ENCODE measurements at places on chromosomes 7 and 10.

DNA sequence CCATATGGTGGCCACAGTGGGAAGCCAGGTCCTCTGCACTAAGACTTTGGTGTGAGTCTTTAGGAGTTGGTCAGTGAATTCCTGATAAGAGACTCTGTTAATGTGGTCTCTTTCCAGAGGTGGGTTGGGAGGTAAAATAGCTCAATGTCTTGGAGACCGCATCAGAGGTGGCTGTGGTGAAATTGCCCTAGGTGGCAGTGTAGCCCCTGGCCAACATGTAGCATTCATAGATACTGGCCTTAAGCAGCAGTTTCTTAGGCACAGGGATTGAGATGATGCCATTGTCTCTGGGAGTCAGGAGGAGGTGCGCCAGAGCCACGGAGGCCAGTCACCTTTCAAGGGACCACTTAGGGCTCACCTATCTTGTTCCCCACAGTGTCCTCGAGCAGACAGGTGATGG lies 202.8 kb downstream of the CREB5 start:
- peak; percentile 27 for DNase-seq

DNA sequence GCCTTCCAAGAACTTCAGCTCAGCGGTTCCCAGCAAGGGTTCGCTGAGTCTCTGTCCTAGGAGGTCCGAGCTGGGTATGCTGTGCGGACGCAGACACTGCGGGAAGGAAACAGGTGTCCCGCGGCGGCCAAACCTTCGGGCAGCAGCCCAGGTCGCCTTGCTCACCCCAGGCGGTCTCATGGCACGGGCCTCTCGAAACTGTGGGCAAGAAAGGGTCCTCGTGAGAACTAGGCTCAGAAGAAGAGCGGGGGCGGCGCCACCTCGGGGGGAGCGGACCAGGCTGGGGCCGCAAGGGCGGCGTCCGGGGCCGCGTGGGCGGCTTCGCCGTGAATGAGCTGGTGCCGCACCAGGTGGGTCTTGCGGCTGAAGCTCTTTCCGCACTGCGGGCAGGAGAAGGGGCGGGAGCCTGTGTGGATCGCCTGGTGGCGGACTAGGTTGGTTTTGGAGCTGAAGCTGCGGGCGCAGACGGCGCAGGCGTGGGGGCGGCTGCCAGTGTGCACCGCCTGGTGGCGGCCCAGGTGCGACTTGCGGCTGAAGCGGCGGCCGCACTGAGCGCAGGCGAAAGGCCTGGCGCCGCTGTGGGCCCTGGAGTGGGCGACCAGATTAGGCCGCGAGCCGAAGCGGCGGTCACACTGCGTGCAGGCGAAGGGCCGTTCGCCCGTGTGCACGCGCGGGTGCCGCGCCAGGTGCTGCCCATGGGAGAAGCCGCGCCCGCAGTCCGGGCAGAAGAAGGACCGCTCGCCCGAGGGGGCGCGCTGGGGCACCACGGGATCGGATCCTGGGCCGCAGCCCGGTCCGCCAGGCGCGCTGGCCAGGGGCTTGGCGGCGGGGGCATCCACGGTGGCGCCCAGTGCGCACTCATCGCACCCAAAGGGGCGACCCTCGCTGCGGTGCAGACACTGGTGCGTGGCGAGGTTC lies 8.6 kb downstream of the ZNF467 start:
- DNase-seq, result peak; percentile 50

- no peak for DNase-seq
Observed at GRCh38 chr10:43922335-43923280, 273.9 kb upstream of the ZNF32 start.

DNA sequence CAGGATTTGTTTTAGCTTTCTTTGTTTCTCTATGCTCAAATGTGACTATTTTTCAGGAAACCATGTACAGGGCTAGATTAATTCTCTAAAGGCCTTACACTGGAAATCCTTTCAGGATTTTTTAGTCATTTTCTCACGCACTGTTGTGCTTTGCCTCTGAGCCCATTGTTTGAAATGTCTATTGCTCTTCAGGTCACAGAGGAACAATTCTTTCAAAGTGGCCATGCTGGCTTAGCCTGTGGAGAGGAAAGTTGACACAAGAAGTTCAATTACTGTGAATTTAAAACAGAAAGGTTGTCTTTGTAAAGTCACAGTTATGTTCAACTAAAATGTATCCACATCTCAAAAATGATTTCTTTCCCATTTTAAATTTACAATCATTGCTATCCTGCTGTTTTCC lies 1071.7 kb upstream of the POT1 start:
- no peak for DNase-seq

GRCh38 chr7:146115851-146116520 lies 615 bp upstream of the CNTNAP2 start:
- peak; percentile 93 for DNase-seq

GRCh38 chr10:7397049-7398035 lies 13.5 kb downstream of the SFMBT2 start:
- no peak for DNase-seq

DNA sequence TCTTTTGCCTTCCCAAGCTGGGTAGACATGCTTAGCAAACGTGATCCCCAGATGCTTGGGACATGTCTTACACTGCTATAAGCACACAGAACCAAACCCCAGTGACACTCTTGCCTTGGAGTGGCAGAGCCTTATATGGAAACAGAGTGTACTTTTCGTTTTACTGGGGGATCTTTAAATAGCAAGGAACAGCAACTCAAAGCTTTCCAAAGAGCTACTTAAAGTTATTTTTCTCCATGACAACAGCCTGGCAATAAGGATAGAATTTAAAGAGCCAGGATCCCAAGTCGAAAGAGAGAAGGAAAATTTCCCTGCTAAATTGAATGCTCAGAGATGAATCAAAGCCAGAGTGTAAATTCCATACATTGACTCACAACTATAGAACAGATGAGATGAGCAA lies 67.8 kb downstream of the ZNF365 start:
- no peak for DNase-seq

DNA sequence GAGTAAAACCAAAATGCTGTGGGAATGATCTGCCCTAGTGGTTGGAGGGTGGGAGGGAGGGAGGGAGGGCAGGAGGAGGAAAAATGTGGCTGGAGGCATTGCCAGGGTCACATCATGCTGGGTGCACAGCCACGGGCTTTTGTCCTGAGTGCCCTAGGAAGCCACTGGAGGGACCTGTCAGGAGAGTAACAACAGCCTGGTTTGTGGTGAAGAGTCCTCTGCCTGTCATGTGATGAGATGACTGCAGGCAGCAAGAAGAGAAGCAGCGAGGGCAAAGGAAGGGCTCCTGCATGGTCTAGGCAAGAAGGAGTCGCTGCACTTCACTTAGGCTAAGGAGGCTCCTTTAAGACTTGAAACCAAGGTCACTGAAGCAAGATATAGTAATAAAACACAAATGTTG lies 65.6 kb downstream of the PKD1L1 start:
- DNase-seq, result no peak
